Inflammatory macrophage (primary cell): ENCODE measurements at places on chromosomes 2 and 18.

DNA sequence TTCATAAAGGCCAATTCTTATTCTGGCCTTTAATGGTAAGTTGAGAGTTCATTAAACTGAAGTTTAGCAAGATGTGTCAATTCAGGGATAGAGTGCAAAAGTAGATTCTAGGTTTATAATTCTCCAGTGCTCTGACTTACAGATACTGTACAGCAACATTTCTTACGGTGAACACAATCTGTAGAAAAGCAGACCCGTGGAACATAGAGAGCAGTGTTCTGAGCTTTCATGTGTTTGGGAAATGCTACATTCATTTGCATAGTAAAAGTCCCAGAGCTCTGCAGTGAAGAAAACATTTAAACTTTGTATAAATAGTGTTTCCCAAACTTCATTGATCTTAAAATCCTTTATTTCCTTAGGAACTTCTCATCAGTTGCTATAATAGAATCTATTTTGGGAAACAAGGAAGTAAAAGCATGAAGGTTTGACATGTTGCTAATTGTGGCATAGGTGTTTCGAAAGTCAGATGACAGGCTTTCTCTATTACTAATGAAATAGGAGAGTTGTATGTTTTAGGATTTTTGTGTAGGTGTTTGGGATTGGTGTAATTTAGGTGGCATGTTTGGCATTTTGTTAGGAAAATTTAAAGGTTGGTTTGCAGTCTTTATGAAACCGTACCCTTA is 138.2 kb downstream of the ASXL3 start:
- DNase-seq: no peak

GRCh38 chr2:216549926-216550690 is 51.5 kb downstream of the RPL37A start:
- no peak for DNase-seq

GRCh38 chr2:63784461-63784860 is 57.2 kb upstream of the UGP2 start:
- DNase-seq: no peak

- no peak for DNase-seq
Measured at GRCh38 chr2:233999182-233999581, 51.3 kb upstream of the SPP2 start.

DNA sequence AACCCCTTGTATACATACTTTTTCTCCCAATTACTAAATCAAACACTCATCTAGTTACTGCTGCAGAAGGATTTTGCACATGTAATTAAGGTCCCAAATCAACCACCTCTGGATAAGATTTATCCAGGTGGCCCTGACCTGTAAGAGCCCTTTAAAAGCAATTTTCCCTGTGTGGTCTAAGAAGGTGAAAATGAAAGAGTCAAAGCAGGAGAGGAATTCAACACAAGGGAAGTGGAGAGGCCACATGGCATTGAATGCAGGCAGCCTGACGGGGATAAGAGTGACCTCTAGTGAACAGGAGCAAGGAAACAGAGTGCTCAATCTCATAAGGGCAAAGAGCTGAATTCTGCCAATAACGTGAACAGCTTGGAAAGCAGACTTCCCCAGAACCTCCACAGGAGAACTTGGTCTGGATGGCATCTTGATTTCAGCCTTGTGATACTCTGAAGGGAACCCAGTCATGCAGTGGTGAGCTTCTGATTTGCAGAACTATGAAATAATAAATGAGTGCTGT is 27.2 kb downstream of the PPP3R1 start:
- peak; percentile 73 for DNase-seq

GRCh38 chr2:189293164-189293563 is 113.6 kb upstream of the COL5A2 start:
- no peak for DNase-seq

DNA sequence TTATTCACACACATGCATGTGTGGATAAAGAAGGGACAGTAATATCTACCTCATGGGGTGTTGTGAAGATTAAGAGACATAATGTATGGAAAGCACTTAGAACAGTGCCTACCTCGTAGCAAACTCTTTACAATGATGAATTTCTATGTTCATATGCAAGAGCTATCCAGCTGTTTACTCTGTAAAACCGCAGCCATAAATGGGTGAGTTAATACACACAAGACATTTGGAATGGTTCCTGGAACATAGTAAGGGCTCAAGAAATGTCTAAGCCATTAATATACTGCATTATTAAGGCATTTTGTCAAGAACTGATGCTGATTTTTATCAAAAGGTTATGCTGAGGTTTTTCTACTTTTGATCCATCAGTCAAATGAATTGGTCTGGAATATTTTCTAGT is 1076.2 kb downstream of the TSN start:
- DNase-seq: no peak

DNA sequence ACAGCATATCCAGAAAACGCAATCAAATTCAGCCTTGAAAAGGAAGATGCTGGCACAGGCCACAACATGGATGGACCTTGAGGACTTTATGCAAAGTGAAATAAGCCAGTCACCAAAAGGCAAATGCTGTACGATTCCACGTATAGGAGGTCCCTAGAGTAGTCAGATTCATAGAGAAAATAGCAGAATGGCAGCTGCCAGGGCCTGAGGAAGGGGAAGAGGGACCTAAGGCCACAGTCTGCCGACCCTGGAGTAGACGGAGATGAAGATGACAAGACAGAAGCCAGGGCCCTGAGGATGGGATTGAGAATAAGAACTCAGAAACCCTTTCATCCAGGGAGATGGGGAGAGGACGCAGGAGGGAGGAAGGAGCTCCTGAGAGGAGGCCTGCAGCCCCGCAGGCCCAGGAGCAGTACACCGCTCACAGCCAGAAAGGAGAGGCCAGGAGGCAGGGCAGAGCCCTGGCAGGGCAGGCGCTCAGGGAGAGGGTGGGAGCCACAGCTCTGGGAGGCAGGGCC is 8.1 kb upstream of the MTERF4 start:
- no peak for DNase-seq

DNA sequence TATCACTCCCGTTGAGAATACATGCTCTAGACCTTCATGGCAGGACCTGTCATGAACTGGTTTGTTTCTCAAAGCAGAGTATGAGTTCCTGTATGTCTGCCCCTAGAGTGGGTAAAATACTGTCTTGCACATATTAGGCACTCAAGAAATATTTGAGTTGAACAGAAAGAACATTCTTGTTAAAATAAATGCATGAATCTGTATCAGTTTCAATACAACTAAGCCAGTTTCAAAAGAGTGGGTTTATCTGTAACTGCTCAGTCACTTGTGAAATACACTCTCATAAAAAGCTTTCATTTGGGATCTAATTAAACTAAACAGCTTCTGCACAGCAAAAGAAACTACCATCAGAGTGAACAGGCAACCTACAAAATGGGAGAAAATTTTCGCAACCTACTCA is 69.2 kb downstream of the RFTN2 start:
- DNase-seq: no peak

GRCh38 chr2:71564361-71564760 is 111.0 kb downstream of the DYSF start:
- no peak for DNase-seq

DNA sequence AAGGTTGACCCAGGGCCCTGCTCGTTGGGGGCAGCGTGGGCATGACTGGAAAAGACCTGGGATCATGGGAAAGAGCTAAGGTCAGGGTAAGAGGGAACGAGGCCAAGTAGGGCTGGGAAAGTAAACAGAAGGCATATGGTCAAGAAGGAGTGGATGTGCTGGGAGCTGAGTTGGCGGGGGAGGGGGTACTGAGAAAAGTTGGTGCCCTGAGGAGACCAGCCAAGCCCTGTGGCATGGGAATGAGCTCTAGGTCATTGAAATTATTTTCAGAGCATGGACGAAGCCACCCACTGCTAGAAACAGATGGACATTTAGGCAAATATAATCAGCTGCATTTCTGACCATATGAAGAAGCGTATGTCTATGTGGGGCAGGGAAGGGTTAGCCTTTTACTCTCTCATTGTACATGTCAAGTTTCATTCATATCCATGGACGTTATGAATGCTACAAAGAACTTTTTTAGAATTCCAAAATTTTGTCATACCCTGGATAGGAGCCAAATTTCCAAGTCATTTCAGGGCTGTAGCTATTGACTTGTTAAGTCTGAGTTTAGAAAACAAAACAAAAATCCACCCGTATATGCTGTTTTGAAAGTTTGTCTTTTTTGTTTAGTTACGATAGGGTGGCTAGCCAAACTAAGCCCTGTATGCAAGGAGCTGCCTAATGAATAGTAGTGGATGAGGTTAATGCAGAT is 19.1 kb downstream of the MAPRE2 start:
- DNase-seq: no peak

DNA sequence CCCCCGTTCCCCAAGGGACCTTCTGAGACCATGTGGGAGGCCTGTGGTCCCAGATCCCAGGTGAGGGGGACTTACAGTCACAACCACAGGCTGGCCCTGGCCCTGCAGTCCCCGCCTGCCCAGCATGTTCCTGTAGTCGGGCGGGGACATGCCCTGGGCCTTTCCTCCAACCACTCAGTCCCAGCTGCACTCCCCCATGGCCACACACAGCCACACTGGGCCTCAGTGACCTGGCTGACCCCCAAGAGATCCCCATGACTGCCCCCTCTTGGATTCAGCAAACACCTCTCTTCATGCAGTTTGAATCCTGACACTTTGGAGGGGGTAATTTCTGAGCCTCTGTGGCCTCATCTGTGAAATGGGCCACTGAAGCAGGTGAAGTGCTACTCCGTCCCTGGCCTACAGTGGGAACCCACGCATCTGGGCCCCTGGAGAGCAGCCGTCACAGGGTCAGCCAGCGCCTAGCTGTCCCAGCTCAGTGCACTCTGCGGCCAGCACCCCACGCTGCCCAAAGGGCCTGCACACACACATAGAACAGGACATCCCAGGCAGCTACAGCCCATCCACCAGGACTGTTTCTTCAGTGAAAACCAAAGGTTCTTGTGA is 12.7 kb upstream of the ARHGEF4 start:
- no peak for DNase-seq

DNA sequence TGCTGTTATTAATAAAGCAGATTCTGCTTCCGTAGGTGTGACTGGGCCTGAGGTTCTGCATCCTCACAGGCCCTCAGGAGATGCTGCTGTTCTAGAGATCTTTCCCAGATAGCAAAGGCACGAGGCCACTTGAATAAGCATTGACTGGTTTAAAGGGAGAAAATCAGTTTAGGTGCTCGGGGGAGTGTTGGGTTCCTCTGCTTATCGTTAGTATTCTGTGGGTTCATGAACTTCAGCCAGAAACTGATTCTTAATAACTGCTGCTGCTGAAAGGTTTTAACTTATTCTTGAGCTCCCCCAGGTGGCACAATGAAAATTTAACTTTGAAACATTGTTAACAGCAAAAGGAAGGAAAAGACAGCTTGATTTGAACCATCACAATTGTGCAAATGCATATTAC is 56.9 kb downstream of the ITGA6 start:
- DNase-seq: peak; percentile 44
